Spleen (tissue), 13 donors: ENCODE measurements at places on chromosomes 6 and 20. TPM values are rescaled to one million over a fixed set of nuclear protein-coding genes. Genes with fewer than 3 reads are reported as not detected.

DNA sequence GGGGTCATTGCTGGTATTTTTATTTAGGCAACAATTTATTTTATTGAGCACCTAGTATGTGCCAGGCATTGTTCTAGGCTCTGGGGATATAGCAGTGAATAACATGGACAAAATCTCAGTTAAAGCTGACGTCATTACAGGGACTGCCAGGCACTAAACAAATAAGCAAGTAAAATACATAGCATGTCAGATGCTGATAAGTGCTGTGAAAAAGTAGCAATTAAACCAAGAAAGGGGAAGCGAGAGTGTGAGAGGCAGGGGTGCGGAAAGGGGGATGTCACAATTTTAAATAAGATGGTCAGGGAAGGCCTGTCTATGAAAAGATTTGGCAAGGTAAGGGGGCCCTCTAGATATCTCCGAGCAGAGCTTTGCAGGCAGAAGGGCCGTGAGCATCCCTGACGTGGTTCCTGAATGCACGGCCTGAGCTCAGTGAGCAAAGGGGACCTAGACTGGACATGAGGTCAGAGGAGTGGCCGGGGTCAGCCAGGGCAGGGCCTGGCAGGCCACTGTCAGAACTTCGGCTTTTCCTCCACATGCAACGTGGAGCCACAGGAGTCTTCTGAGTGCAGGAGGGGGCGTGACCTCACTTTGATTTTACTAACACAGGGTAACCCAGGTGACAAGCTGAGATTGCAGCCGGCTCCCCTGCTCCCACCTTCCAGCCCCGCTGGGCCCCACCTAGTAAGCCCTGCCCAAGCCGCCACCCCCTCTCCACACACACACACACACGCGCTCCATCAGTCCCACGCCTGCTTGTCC is 24.2 kb upstream of the SIRPA start:
- H3K4me3 ChIP-seq, result no peak overlapping the region
- no peak for DNase-seq
- H3K36me3 ChIP-seq, result no peaks in the 10 kb centered on the region
- H3K4me1 ChIP-seq, result peaks cover 87% of the 10 kb centered on the region
- H3K27me3 ChIP-seq, result peaks cover 16% of the 10 kb centered on the region

DNA sequence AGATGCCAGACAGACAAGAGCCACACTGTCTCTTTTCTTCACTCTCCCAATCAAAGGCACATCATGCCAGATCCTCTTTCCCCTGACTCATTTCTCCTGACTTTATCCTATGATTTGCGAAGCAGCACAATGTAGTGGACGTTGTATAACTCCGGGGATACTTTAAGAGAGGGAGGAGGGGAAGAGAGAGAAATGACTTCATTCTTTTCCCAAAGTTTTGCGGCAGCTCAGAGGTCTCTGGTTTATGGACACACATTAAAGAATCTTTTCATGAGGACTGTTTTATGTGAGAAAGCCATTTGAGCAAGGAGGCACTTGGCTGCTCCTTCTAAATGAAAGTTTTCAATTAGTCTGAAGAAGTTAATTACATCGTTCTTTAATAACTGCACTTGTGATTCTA is 75.1 kb upstream of the MC3R start:
- H3K27me3 ChIP-seq, result peaks cover 24% of the 10 kb centered on the region
- no peak overlapping the region for H3K4me3 ChIP-seq
- no peaks in the 10 kb centered on the region for H3K4me1 ChIP-seq
- H3K27ac ChIP-seq, result no peak overlapping the region
- DNase-seq, result no peak
- no peaks in the 10 kb centered on the region for H3K36me3 ChIP-seq

DNA sequence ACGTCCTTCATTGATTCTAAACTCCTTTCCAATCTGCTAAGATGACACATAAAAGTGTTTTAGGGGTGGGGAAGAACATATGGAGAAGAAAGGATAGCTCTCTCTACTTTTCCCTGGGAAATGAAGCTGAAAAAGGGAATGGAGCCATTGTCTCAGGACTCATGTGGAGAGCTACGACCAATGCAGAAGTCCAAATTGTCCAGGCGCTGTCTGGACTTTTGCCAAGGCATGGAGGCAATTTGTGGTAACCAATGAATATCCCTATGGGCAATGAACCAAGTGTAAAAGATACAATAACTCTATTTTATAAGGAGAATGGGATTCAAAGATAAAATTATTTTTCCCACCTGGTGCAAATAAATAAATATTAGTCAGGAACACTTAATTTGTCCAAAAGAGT is 16.1 kb downstream of the FBXL4 start:
- H3K27ac ChIP-seq, result no peak overlapping the region
- H3K36me3 ChIP-seq, result no peaks in the 10 kb centered on the region
- H3K4me3 ChIP-seq, result no peak overlapping the region

GRCh38 chr20:15494851-15495250 is 1078.4 kb downstream of the KIF16B start:
- H3K27ac ChIP-seq, result no peak overlapping the region
- no peak for DNase-seq
- no peak overlapping the region for H3K4me3 ChIP-seq
- no peaks in the 10 kb centered on the region for H3K36me3 ChIP-seq
- no peaks in the 10 kb centered on the region for H3K27me3 ChIP-seq

DNA sequence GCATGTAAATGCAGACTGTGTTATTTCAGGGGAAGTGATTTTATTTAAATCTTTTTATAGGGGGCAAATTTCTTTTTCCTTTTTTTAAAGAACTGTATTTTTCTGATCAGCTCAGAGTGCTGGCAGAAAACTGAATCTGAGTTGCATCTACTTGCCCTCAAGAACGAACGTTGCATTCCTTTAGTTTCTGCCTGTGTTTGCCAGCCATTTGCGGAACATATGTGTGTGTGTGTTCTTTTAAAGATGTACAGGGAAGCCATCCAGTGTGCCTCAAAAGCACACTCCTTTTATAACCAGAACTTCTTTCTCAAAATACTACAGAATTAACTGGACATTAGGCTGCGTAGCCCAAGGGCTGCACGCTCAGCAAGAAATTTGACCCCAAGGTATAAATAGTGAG is 25.8 kb upstream of the INSM1 start:
- no peaks in the 10 kb centered on the region for H3K4me1 ChIP-seq
- H3K27ac ChIP-seq, result no peak overlapping the region
- no peaks in the 10 kb centered on the region for H3K27me3 ChIP-seq
- no peak for DNase-seq

DNA sequence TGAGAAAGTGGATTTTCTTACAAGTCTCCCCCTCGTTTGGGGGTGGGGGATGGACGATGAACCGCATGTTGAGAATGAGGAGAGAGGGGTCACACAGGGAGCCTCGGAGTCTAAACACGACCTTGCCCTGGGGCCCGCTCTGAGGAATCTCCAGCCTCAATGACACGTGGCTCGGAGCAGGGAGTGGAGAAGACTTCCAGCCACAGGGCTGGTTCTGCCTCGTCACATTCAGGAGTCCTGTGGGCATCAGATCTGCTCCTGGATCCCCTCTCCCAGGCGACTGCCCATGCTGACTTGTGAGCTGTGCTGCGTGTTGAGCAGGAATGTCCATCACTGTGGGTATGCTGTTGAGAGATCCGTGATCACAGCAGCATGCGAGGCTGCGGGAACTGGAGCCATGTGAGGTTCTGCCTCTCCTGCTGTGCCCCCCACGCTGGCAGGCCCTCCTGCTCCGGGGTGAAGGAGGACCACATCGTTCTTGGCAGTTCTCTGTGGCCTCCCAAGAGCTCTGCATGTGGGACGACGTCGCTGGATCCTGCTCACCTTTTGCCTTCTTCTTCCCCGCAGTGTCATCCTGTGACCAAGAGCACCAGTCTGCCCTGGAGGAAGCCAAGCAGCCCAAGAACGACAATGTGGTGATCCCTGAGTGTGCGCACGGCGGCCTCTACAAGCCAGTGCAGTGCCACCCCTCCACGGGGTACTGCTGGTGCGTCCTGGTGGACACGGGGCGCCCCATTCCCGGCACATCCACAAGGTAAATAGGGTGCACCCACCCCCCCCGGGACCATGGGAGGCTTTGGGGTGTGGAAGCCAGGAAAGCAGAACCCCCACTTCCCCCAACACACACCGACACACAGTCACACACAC is 157.5 kb downstream of the SMOC2 start:
- no peaks in the 10 kb centered on the region for H3K4me1 ChIP-seq
- no peak overlapping the region for H3K4me3 ChIP-seq
- H3K27me3 ChIP-seq, result no peaks in the 10 kb centered on the region
- no peak overlapping the region for H3K27ac ChIP-seq
- no peaks in the 10 kb centered on the region for H3K36me3 ChIP-seq
- DNase-seq, result no peak

NOL7 gene
- total RNA-seq, result 50.6 TPM

BPI gene
- 14.5 TPM for total RNA-seq

PLA2G7 gene
- 19.1 TPM for total RNA-seq

MRAP2 gene
- total RNA-seq, result 14.3 TPM

HLA-DMA gene
- total RNA-seq, result 151 TPM

TNXB gene
- 59.3 TPM for total RNA-seq

OPRM1 gene
- not detected for total RNA-seq
